ENCODE measurements at places on chromosomes 2 and 18. TPM values are rescaled to one million over a fixed set of nuclear protein-coding genes. Genes with fewer than 3 reads are reported as not detected.

The CHRND gene
- total RNA-seq = not detected

DNA sequence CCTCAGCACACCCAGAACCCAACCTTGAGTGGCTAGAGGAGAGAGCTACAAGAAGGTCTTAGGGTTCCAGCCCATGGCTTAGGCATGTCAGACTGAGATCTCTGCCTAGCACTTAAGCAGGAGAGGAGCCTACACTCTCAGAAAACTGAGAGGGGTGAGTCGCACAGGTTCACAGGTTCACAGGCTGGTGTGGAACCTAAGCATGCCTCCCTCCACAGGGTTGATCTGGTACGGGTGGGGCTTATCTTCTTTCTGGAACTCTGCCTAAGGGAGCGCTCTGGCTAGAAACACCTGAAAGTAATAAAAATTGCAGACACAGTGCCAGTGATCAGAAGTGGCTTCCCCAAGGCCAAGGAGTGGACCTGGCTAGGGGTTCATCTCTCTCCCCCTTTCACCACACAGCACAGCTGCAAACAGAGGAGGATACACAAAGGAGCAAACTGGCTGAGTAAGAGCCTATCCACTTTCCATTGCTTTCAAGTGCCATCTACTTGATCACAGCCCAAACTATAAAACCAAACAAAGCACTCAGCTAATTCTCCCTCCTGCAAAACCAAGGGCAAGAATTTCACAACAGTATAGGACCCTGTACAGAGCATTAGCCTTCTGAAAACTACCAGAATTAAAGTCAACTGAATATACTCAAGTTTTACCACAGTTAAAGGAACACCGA, 481.9 kb upstream of the SETBP1 start:
- DNase-seq = no peak

DNA sequence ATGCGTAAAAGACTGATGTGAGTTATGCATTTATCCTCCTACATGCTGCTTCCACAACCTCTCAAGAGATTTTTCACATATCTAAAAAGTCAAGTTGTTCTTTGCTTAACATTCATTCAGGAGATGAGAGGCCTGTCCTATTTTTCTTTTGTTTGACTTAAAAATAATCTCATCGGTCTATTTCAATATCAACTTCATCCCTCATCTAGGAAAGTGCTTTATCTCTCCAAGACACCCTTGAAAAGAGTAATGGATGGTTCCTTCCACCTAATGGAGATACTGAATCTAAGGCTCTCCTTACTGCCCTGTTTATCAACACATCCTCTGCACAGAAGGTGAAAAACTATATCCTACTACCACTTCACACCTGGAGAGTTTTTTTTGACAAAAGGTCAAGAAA, 2.4 kb downstream of the NFE2L2 start:
- no peak for DNase-seq

- peak; percentile 41 for DNase-seq
Observed at GRCh38 chr2:219314804-219315468, 5.7 kb upstream of the PTPRN start.

- peak; percentile 82 for DNase-seq
Observed at GRCh38 chr2:71502941-71503738, 49.8 kb downstream of the DYSF start.

GRCh38 chr2:29691391-29691950, 229.9 kb downstream of the ALK start:
- no peak for DNase-seq

DNA sequence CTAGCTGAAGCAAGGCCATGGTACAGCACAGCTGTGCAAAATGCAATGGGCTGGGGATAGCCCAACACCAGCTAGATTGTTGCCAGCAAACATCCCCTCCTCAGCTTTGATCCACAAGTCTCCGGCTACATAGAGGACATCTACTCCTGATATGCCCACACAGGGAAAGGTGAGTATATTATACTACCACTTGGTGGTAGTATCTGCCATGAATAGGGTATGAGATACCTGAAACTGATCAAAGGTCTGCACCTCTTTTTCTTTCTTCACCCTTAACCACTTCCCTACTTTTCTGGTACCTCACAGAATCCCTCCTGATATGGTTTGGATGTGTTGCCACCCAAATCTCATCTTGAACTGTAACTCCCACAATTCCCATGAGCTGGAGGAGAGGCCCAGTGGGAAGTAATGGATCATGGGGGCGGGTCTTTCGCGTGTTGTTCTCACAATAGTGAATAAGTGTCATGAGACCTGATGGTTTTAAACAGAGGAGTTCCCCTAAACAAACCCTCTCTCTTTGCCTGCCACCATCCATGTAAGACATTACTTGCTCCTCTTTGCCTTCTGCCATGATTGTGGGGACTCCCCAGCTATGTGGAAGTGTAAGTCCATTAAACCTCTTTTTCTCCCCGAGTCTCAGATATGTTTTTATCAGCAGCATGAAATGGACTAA, 279.6 kb downstream of the TXNL1 start:
- DNase-seq = no peak
